ENCODE measurements at places on chromosomes 6 and 20.

- no peak for DNase-seq
Measured at GRCh38 chr6:155461556-155461955, 5.9 kb upstream of the NOX3 start.

- peak; percentile 92 for DNase-seq
Measured at GRCh38 chr6:34236443-34237315, at the start of gene HMGA1. HMGA1 (plus strand) TSS chr6:34236873; CDS start chr6:34240781, 3,908 bp downstream.

- DNase-seq: no peak
Measured at GRCh38 chr6:112335736-112336135, 11.4 kb upstream of the RFPL4B start.

- DNase-seq: no peak
Measured at GRCh38 chr6:15682965-15683822, 20.4 kb upstream of the DTNBP1 start.

- DNase-seq: no peak
Measured at GRCh38 chr6:110415086-110415916, at the start of gene DDO. DDO (minus strand) TSS chr6:110415575; CDS start chr6:110413462, 2,113 bp downstream.

Data from CD4-positive, alpha-beta T cell treated with Interleukin-12 subunit alpha and Interleukin-12 subunit beta, for 1 hour (primary cell).